Stimulated activated CD8-positive, alpha-beta memory T cell treated with anti-CD3 and anti-CD28 coated beads, Interleukin-7, amount 100 ng/mL, for 4 hours (primary cell): ENCODE measurements at places on chromosomes 11 and 22.

- DNase-seq, result no peak
Measured at GRCh38 chr11:45500451-45500850, 165.0 kb downstream of the CHST1 start.

GRCh38 chr11:117823946-117824420, 561 bp downstream of the FXYD2 start:
- no peak for DNase-seq

DNA sequence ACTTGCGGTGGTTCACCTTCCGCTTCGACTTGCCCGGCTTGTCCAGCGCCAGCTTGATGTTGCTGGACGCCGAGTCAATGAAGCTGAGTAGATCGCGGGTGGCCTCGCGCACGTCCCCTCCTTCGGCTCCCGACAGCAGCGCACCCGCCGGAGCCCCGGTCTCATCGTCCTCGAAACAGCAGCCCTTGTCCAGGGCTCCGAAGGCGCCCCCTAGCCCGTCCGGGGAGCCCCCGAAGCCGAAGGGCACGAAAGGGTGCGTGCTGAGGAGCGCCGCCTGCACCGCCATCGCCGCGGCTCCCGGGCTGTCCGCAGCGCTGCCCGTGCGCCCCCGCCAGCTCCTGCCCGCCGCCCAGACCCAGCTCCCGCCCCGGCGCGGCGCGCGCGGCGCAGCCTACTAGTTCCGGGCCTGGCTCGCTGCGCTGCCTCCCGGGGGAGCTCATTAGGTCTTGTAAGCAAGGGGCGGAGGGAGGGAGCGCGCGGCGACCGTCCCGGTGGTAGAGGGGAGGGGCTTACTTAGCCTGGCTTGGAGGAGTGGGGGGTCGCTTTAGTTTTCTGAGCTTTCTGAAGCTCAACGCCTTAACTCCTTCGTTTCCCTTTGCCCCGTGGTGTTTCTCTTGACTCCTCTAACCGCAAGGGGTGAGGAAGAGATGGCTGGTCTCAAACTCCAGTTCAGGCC, at the start of gene FAM181B:
TSS of gene FAM181B (minus strand) at position 421 of the 676 bp plus-strand sequence. CDS start at position 286, 135 bp downstream.
- no peak for DNase-seq

DNA sequence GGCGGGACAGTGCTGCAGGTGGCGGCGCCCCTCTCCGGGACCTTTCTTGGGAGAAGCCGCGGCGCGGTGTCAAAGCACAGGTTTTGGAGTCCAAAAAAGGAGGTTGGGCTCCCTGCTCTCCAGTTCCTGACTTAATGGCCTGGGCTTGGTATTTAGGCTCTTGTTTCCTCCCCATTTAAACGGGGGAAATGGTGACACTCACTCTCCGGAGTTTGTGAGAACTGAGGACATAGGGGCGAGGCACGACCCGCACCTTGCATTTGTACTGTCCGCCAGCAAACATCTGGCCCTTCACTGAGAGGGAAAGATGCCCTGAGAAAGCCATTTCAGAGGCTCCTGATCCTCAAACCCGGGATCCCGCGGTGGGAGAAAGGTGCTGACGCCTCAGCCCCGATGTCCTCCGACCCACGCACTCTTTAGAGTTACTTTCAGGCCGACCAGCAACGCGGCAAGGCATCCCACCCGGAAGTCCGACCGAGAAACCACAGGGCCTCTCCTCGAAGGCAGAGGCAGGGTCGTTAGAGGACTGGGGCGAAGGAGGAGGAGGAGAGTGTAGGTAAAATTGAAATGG, 2.9 kb upstream of the WDR74 start:
- DNase-seq, result peak; percentile 24

DNA sequence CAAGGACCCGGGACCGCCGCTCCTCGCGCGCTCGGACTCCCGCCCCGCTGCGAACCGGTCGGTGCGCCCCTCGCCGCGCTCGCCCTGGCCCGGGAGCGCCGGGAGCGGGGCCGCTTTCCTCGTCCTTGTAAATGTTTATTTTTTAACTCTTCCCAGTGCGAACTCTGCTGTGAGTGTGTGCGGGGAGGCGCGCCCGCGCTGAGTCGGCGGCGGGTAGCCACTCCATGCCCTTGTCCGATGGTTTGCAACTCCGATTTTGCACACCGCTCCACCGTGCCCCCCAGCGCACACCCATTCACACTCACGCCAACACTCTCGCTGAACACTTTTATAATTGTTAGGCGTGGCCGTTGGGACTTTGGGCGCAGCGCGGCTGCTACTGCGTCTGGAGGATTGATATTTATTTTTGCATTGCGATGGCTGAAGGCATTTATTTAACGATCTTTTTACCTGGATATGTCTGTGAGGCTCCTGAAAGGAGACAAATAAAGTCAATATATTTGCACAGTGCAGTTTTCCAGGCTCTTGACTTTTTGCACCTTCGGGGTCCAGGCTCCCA, 1.0 kb downstream of the C11orf96 start:
- no peak for DNase-seq

- DNase-seq, result no peak
Measured at GRCh38 chr11:66293777-66294625, 2.3 kb downstream of the TMEM151A start.

- no peak for DNase-seq
Measured at GRCh38 chr11:66126064-66126463, 56.0 kb downstream of the PACS1 start.

DNA sequence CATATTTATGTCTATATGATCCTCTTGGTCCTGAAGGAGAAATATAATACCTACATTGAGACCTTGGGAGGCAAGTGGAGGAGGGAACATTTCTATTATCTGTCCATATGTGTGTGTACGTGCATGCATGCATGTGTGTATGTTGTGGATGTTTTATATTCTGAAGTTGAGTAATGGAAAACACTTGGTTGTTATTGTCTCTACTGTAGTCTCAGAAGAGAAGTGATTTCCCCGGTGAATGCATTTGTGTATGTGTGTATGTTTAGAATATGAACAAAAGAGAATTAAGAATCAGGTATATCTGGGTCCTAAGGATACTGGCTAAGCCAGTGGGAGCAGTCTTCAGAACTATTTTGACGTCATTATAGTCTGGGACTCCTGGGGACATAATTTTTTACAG, at the start of gene OR52N1:
TSS of gene OR52N1 (minus strand) at position 101 of the 400 bp plus-strand sequence. CDS start 2,449 bp downstream, outside the sequence.
- no peak for DNase-seq

DNA sequence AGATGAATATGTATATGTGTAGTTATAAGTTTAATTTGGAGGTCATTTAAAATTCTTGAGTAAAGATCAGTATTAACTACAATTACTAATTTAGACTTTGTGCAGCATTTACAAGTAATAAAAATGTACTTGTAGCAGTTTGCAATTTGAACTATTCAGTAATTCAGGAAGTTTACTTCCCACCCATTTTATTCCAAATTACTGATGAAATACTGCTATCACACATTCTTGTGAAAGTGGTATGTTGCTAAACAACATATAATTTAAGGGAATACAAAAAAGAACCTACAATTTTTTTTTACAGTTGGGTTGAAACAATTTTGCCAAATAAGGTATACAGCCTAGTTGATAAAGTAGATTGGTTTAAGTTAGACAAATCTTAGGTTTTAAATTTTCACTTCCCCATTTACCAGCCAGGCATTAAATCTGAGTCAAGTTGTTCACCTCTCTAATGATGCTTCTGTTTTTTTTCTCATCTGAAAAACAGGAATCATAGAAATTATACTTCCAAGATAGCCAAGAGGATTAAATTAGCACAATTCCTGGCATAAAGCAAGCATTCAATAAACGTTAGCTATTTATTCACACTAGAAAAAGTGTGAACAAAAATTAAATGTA, 45.3 kb downstream of the ZBTB44 start:
- no peak for DNase-seq

DNA sequence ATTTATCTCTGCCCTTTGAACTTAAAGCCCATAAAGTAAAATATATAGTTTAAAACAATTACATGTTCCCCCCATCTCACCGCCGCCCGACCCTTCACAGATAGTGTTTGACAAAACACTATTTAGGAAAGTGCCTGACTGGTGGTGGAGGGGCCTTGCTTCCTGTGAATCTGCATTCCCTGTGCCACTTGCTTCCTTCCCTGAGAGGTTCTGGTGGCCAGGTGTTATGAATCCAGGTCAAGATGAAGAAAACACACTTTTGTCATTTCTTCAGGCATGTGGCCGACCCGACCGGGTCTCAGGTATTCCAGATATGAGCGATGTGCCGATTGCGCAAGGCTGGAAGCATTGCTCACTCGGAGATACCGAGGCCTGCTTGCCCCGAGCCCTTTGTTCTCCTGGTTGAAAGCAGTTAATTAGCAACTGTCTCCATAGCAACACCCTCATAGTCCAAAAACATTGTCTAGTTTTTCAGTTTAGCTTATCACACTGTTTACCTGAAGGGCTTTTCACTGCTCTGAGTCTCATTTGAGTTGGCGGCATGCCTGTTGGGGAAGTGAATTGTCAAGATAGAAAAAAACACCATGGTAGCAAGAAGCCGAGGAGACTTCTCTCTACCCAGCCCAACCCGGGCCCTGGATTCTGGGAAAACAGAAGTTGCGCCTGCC, 128.3 kb downstream of the TEAD1 start:
- DNase-seq, result no peak

DNA sequence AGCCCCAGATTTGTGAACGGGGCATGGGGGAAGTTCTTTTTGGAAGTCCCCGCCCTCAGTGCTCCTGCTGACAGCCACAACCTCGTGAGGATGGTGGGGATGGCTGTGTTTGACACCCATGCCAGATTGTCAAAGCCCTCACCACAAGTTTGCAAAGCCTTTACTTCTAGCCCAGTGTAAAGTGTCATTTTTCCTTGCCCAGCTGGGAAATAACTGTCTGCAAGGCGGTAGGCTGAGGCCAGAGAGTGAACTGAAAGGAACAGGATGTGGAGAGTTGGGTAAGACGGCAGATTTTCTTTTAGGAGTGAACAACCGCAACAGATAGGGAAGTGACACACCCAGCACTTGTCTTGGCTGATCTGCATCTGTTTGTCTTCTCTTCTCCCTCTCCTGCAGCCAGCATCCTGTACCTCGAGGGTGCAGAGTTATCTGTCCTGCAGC, 13.6 kb downstream of the IL17RA start:
- no peak for DNase-seq

- no peak for DNase-seq
Measured at GRCh38 chr11:8745431-8746253, 63.0 kb downstream of the RPL27A start.

GRCh38 chr11:65430406-65431217, 8.0 kb downstream of the NEAT1 start:
- no peak for DNase-seq

GRCh38 chr11:13119361-13119760, 110.2 kb downstream of the RASSF10 start:
- DNase-seq, result no peak

DNA sequence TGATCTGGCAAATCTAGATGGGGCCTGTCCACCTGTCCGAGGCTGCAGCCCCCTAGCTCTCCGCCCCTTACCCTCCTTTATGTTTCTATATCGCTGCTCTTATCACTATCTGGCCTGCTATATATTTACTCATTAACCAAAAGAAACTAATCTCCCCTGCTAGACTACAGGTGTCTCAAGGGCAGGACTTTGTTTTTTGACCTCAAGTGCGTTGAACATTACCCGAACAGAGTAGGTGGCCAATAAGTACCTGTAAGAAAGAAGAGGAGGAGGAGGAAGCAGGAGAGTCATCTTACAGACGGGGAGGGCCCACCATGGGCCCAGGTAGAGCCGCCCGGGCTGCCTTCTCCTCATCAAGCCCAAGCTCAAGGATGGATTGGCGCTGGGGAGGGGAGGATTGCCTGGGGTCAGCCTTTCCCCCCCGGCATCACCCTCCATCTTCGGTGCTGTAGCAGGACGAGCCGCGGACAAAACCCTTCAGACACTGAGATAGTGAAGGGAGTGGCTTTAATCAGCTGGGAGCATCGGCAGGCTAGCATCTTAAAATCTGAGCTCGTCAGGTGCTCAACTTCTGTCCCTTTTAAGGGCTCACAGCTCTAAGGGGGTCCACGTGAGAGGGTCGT, 1.2 kb upstream of the P2RY6 start:
- no peak for DNase-seq

DNA sequence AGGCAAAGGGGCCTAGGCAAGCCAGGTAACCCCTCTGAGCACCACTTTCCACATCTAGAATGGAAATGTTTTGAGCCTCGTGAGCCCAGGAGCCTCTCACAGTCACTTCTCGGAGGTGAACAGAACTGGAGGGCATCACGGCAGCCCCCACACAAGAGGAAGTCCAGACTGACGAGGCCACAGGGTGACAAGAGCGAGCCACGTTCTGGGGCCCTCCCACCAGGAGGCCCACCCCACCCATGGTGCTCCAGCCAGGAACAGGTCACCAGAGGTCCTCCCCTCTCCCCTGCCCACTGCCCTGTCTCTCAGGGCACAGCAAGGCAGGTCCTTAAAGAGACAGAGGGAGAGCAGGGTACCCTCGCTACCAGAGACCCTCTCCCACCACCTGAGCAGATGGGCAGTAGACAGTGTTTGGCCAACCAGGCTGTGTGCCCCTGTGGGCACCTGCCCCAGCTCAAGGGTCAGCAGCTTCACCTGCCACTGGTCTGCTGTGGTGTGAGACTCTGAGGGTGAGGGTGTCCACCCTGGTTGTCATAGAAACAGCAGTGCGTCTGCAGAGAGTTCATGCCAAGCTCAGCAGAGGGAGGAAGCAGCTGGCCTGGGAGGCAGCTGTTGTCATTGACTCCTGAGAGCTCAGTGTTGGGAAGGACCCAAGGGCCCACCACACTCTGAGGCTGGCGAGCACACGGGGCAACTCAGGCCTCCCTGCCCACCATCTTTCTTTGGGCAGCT, 31.4 kb downstream of the RSPH14 start:
- DNase-seq, result no peak

GRCh38 chr11:113603277-113604059, 102.6 kb downstream of the TMPRSS5 start:
- DNase-seq, result no peak

DNA sequence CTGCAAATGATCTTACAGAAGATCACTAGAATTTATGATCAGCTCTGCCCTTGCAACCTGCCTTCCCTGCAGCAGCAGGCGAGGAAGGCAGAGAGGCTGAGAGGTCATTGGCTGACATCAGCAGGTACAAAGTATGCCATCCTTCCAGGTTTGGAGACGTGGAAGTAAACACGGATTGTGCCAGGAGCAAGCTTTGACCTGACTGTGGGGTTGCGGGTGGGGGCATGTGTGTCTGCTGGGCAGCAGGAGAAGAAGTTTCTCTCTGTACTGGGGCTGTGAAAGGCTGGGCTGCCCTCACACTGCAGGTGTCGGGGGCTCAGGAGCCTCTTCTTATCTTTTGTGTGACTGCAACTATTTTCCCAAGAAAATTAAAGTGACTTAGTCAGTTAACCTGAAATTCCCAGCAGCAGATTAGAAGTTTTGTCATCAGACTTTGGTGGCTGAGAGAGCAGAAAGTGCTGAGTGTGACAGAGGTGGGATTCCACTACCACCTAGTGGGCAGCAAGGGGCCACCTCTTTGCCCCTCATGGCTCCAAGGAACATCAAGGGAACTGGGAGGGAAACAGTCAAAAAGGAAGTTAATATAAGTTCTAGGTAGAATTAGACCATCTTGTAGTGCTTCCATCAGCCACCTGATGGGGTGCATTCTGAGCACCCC, 565.9 kb downstream of the ETS1 start:
- no peak for DNase-seq

- DNase-seq, result no peak
Measured at GRCh38 chr22:50337262-50338041, 5.7 kb upstream of the PPP6R2 start.

GRCh38 chr11:102447193-102447592, 5.4 kb downstream of the TMEM123 start:
- no peak for DNase-seq

GRCh38 chr11:134072844-134073243, 4.0 kb downstream of the JAM3 start:
- DNase-seq, result no peak
